ENCODE measurements at places on chromosomes 13 and 19.
A peak's percentile ranks its signal among the peaks of the same experiment; 100 is the strongest.

DNA sequence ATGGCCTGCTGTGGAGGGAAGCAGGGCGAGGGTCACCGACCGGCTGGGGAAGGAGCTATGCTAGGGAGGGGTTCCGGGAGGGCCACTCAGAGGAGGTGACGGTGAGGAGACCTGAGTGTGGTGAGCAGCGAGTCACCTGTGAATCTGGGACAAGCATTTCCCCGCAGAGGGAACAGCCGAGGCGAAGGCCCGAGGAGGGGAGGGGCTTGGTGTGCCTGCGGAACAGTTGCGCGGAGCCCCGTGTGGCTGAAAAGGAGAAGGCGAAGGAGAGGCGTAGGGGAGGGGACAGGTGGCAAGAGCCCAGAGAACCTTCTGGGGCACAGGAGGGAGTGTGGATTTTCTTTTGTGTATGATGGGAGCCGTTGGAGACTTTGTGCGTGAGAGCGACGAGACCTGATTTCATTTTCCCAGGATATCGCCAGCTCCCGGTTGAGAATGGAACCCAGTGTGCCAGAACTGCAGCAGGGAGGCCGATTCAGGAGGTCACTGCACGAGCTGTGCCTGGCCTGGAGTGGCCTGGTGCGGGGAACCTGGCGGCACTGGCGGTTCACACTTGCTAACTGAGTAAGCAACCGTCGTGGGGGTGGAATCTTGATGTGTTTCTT, 117.7 kb upstream of the ZNF507 start:
- no peaks in the 10 kb centered on the region for H3K36me3 ChIP-seq
- peaks cover 2% of the 10 kb centered on the region for H3K4me1 ChIP-seq
- DNase-seq = no peak
- H3K27ac ChIP-seq = no peak overlapping the region

GRCh38 chr13:59346999-59347723, 816.6 kb downstream of the DIAPH3 start:
- no peak for DNase-seq
- H3K4me3 ChIP-seq = no peak overlapping the region
- peaks cover 10% of the 10 kb centered on the region for H3K27me3 ChIP-seq
- no peak overlapping the region for H3K27ac ChIP-seq

GRCh38 chr19:15672580-15673175, at the start of gene CYP4F12:
CYP4F12 (plus strand) TSS chr19:15673087; CDS start chr19:15673530, 443 bp downstream.
- H3K27me3 ChIP-seq = no peaks in the 10 kb centered on the region
- H3K4me3 ChIP-seq = no peak within 1 kb of the TSS
- no peak for DNase-seq
- H3K36me3 ChIP-seq = peaks cover 3% of the 10 kb centered on the region
- no peak within 1 kb of the TSS for H3K27ac ChIP-seq

DNA sequence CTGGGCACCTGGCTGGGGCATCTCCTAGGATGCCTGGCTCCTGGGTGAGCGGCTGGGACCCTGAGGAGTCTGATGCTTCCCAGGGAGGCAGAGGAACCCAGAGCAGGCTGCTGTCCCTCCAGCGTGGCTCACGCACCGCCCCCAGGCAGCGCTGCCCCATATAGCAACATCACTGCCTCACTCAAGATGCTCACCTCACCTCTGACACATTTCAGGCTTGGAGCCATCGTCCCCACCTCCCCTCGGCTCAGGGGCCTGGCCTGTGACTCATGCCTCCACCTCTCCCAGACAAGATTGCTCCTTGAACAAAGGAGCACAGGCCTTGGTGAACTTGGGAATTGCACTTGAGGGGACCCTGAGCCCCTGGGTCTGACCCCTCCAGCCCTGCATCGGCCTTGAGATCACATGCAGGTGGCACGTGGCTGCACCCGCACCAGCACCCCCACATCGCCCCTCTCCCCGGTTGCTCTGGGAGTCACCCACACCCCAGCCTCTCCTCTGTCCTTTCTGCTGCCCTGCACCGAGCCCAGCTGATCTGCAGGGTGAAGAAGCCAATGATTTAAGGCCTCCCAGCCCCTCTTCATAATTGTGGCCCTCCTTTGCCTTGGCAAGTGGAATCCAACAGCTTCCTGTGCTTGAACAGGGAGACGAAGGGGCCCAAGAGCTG, 11.2 kb downstream of the CEBPA start:
- no peak for DNase-seq
- peaks cover 6% of the 10 kb centered on the region for H3K27me3 ChIP-seq
- no peaks in the 10 kb centered on the region for H3K36me3 ChIP-seq
- no peak overlapping the region for H3K4me3 ChIP-seq

DNA sequence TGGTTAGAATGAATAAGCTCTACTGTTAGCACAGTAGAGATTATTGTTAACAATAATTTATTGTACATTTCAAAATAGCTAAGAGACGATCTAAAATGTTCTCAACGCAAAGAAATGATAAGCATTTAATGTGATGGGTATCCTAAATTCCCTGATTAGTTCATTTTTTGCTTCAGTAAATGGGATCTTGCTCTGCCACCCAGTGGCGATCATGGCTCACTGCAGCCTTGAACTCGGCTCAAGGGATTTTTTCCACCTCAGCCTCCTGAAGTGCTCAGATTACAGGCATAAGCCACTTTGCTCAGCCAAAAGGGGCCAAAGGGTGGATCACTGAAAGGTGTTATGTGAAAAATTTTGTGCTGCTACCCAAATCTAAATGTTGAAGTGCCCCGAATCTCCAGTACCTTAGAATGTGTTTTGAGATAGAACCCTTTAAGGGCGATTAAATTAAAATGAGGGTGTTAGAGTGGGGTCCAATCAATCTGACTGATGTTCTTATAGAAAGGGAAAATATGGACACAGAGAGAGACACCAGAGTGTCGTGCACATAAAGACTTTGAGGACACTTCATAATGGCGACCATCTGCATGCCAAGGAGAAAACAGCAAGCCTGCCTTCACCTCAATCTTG, 31.5 kb upstream of the ZNF766 start:
- no peak overlapping the region for H3K27ac ChIP-seq
- H3K27me3 ChIP-seq = no peaks in the 10 kb centered on the region
- H3K4me1 ChIP-seq = peaks cover 5% of the 10 kb centered on the region
- no peak overlapping the region for H3K4me3 ChIP-seq
- no peaks in the 10 kb centered on the region for H3K36me3 ChIP-seq
- DNase-seq = peak; percentile 34

GRCh38 chr19:40424637-40425449, 949 bp downstream of the SERTAD1 start:
- DNase-seq = no peak
- H3K27ac ChIP-seq = peak overlapping the region; percentile 95
- peaks cover 12% of the 10 kb centered on the region for H3K4me1 ChIP-seq

- no peak overlapping the region for H3K4me3 ChIP-seq
- H3K4me1 ChIP-seq = peaks cover 19% of the 10 kb centered on the region
- H3K36me3 ChIP-seq = peaks cover 2% of the 10 kb centered on the region
- H3K27ac ChIP-seq = peak overlapping the region; percentile 84
- no peaks in the 10 kb centered on the region for H3K27me3 ChIP-seq
Observed at GRCh38 chr13:94343243-94343585, 136.3 kb downstream of the DCT start.

DNA sequence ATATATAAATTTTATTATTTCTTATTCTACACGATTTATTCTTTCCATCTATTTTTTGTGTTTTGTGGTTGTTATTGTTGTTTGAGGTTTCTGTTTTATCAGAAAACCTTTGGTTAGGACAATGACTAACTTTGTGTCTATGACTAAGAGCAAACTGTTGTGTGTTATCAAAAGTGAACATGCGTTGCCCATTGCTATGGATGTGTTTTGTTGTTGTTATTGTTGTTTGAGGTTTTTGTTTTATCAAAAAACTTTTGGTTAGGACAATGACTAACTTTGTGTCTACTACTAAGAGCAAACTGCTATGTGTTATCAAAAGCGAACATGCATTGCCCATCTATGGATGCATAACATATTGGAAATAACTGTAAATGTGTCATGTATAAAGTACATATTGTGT, 692.3 kb downstream of the SLITRK1 start:
- H3K4me3 ChIP-seq = no peak overlapping the region
- no peaks in the 10 kb centered on the region for H3K36me3 ChIP-seq
- no peaks in the 10 kb centered on the region for H3K27me3 ChIP-seq
- no peak for DNase-seq

Measured in progenitor cell of endocrine pancreas (in vitro differentiated cells).